K562 (cell line): ENCODE measurements at places on chromosomes 5 and 9.

DNA sequence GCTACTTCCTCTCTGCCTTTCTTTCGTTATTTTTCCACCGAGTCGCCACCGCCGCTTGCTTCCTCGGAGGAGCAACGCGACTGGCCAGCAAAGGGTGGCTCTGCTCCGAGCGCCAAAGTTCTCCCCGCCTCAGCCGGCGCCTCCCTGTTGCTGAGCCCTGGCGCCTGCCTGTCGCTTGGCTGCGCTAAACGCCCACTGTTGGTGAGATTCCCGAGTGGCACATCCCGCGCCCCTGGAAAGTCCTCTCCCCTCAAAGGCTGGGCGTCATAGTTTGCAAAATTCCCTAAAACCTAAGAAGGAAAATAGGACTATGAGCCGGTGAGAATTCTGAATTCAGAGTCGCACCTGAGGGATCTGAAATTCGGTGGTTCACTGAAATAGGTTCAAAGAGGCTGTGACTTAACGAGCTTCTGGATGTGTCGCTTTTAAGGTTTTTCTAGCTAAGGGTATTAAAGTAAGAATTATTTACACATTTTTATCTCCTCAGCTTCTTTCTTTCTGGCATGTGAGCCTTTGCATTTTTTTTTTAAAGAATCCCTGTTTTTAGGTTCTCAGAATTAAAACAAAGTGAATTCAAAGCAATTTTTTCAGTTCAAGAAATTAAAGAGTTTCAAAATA, at the start of gene GRIN3A:
GRIN3A (minus strand) TSS at position 82 of the 618 bp plus-strand sequence. CDS start 668 bp downstream, outside the sequence.
- DNase-seq, result peak; percentile 7

DNA sequence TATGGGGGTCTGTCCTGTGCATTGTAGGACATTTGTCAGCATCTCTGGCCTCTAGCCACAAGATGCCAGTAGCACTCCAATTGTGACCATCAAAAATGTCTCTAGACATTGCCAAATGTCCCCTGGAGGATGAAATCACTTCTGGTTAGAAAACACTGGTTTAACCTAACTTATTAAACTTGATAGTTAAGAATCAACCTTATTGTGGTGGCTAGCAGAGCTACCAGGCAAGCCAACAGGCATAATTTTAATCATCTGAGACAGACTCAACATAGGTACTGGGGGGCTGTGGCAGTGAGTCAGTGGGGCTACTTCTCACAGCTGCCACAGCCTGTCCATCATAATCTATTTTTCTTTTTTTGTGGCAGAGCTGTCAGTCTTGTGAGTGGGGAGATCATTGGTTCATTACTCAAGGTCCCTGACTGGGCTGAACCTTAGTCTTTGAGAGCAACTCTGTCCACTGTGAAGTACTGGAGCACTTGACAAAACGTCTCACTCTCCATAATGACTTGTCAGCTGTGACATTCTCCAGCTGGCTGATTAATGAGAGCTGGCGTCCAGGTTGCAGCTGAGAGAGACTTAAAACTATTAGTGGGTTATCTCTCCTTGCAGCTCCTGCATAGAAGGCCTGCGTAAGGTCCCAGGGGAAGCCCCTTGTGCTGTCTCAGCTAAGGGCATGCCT, 107.9 kb downstream of the DCP2 start:
- peak; percentile 44 for DNase-seq

DNA sequence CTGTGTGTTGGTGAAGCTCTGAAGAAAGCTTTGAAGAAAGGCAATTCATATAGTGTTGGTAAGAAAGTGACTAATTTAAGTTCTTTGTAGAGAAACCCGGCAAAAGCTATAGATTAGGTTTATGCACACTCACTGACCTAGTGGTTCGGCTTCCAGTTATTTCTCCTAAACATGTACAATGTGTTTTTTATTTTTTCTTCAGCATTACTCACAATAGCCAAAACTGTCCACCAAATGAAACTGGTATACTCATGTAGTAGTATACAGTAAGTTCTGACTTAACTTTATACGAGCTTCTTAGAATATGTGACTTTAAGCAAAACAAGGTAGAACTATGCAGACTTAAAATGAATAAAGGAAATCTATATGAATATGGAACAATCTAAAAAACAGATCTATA, 44.8 kb downstream of the PJA2 start:
- no peak for DNase-seq

DNA sequence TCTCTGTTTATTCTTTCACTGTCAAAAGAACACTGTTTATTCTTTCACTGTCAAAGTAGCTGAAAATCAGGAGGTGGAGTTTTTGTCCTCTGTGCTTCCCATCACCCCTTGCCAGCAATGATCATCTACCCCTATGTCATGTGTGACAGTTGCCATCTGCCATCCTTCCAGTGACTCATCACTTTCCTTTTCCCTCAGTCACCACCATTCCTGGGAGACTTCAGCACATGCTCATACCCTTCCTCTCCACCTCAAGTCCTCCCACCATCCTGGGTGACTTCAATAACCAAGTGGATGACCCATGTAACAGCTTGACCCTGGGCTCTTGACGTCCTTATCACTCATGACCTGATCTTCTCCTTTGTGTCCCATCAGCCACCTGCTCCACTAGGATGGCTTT, 43.3 kb upstream of the RASEF start:
- no peak for DNase-seq
